ENCODE measurements at places on chromosomes 7 and 10.
A peak's percentile ranks its signal among the peaks of the same experiment; 100 is the strongest.

DNA sequence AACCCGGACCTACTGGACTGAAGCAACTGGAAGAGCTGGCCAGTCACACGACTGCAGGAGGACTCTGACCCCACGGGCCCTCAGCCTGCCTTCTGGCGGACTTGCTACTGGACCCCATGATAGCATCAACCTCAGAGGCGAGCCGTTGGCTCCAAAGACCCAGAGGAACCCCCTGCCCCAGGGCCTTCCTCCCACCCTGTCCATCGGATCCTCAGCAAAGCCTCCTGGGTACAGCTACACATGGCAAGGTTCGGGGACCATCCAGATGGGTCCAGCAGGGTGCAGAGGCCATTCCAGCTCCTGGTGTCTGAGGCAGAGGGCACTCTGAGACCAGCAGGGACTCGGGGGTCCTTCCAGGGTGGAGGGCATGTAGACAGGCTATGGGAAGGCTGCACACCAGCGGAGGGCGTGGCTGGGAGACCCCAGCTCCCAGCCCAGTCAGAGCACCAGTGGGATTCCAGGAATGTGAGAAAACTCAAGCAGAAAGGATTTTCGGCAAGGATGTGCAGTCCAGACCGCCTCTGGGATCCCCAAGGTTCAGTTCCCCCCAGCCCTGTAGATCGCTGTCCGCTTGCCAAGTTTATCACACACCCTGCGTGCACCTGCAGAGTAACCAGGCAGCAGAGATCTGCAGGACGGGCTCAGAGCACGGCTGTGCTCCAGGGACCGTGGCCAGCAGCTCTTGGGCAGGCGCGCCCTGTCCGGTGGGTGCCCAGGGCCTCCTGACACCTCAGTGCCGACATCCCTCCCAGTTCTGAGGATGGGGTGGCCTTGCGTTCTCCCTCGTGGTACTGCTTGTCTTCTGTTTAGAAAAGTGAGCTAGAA is 89.8 kb upstream of the PPP2R2D start:
- no peak for DNase-seq

- peak; percentile 31 for DNase-seq
Measured at GRCh38 chr7:84195295-84196060, 889 bp upstream of the SEMA3A start.

DNA sequence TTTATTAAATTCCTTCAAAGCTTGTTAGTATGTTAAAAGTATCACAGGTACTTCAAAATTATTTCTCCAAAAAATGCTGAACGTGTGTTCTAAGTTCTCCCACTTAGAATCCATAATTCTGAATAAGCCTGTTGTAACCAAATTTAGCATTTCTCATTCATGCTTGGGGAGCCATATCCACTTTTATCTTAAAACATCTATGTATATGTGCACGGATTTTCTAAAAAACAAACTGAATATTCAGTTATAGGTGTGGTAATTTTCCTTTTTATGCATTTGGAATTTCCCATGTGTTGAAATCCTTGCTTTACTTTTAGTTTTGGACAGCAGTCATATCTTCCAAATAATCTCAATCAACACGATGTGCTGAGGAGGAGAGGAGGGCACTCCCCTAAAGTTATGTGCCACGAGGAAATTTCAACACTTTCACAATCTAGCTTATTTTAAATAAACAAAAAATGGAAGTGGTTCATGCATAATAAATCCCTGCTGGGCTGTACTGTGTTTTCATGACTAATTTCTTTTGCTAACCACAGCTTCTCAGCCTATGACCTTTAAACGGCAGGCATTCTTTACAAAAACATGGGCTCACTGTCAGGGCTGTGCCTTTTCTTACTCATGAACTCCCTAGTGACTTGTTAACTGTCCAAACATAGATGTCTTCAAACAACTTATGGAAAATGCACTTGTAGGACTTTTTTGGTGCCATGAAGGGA is 380.3 kb upstream of the SEMA3C start:
- DNase-seq = no peak

DNA sequence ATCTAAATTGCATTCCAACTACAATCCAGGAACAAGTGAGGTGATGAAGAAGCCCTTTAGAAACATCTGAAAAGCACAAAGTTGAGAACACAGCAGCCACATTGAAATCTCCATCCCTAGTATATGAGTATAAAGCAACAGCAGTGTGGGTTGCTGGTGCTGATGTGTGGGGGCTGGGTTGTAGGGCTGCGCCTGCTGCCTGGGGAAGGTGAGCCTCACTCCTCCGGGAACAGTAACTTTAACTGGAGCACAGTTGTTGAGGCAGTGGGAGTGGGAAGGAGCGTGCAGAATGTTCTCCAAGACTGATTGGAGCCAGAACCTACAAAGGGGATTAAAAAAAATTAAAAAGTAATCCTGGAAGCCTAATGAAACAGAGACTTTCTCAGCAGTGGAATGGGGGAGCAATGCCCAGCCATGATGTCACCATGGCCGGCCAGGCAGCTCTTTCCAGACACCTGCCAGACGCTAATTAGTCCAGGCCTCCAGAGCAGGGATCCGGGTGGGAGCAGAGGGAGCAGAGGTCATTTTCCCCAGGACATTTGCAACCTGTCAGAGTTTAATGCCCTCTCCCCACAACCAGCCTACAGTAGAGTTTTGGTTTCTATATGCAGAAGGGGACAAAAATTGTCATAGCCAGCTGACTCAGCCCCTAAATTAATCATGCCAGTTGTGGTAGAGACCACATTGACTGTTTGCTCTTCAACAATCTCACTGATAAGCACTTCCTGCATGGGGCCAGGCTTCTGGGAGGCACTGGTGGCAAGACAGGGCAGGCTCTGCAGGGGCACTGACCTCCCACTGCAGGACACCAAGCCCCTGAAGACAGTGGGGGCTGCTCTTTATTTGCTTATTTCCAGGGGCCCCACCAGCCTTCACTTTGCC is 133.0 kb upstream of the ZNF32 start:
- no peak for DNase-seq

DNA sequence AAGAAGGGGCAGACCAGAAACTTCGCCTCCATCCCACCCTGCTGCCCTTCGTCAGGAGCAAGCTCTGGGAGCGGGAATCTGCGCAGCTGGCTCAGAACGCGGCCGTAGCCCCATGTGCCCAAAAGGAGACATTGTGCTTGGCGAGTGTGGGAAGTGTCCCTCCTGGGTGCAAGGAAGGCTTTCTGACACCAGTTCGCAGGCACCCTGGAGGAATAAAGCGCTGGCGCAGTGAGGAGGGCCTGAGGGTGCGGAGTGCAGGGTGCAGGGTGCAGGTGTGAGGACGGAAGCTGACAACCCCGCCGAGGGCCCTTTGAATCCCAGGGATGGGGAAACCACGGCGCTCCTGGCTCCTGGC is 811 bp downstream of the SLIT1 start:
- no peak for DNase-seq

- no peak for DNase-seq
Measured at GRCh38 chr10:46052057-46052790, 6.2 kb upstream of the MSMB start.

DNA sequence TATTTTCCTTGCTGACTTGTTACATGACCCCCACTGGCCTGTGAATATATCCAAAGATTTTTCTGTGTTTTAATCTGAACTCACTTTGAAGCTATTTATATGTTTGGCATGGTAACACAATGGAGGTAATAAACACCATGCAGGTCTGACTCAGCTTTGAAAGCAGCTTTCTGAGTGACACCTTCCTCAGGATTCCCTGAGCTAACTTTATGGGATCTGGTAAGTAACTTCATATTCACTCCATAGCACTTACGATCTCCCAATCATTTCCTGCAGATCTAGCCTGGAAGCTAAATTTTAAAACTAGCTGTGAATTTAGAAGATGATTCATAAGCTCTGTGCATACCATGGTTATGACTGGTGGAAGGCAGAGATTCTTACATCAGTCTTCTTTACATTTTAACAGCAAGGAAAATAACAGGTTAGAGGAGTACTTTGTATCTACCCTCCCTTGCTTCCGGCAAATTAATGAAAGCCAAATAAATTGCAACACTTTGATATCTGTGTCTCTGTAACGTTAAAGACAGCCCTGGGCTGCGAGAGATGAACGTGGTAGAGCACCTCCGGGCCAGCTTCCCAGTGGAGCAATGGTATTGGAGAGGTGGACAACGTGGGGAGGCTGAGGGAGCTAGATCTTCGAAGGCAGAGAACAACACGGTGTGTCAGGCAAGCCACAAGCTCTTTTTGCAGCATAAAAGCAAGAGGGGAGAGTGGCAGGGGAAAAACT is 170.2 kb upstream of the KLF14 start:
- DNase-seq = no peak

GRCh38 chr10:124566222-124566888 is 104.7 kb downstream of the LHPP start:
- no peak for DNase-seq

DNA sequence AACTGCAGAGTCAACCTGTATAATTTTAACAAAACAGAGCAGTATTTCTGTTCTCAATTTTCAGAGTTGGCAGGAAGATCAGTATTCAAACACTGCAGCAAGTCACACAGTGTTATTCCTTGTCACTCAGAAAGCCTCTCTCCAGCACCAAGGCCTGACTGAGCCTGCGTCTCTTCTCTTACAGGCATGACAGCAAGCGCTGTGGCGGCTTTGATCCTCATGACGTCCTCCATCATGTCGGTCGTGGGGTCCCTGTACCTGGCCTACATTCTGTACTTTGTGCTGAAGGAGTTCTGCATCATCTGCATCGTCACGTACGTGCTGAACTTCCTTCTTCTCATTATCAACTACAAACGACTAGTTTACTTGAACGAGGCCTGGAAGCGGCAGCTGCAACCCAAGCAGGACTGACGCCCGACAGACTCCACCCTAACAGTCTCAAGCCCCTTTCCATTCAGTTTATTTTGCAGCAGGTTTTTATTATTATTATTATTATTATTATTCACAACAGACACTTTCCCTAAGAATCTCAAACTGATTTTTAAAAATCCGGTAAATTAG is 28.0 kb downstream of the GUSB start:
- DNase-seq = no peak

GRCh38 chr7:84025332-84025927 is 169.2 kb downstream of the SEMA3A start:
- no peak for DNase-seq

GRCh38 chr10:12237265-12238220 is 41.6 kb downstream of the CDC123 start:
- DNase-seq = no peak

DNA sequence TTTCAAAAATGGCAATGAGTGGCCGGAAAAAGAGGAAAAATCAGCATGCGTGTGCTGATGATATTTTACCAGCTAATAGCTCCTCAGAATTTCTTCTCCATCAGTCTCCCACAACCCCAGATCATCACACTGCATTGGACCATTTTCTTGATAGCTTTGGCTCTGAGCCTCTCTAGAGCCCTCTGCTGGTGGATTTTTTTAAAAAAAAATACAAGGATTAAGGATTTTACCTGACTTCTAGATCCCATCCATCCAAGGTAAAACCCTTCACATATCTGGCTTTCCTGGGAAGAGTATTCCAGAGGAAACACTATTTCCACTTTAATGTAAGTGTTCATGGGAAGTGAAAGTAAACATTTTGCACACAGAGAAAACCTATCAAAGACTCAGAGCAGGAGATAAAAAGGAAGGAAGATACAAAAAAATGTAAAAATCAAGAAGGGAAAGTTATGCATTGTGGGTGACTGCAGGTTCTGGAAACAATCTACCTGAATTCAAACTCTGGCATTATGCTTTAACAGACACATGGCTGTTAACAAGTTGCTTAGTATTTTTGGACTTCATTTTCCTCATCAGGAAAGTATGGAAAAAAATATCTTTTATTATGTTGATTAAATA is 380.9 kb downstream of the LRRTM3 start:
- DNase-seq = peak; percentile 45

GRCh38 chr7:138468244-138469123 is 8.4 kb downstream of the TRIM24 start:
- DNase-seq = no peak
